MCF 10A (cell line): ENCODE measurements at places on chromosomes 5 and 9. TPM values are rescaled to one million over a fixed set of nuclear protein-coding genes. Genes with fewer than 3 reads are reported as not detected.

SLCO6A1 gene
- total RNA-seq: not detected in 2 replicates

GMCL2 gene
- total RNA-seq: not detected in 2 replicates

SLC45A2 gene
- not detected in 2 replicates for total RNA-seq

CCDC192 gene
- not detected in 2 replicates for total RNA-seq

TPPP gene
- total RNA-seq: 0.12 and 0.17 TPM in 2 replicates

MYORG gene
- 2.4 and 2.9 TPM in 2 replicates for total RNA-seq

SH3RF2 gene
- total RNA-seq: 14.9 and 29.6 TPM in 2 replicates

SLC9A3 gene
- 0.93 and 1.0 TPM in 2 replicates for total RNA-seq

PCDHA11 gene
- total RNA-seq: 0.27 and 0.49 TPM in 2 replicates

HAVCR1 gene
- total RNA-seq: 0.42 TPM in 1 of 2 replicates, not detected in the other

TEK gene
- 0.71 and 0.91 TPM in 2 replicates for total RNA-seq

SPARC gene
- total RNA-seq: 17.4 and 32.6 TPM in 2 replicates

GRXCR2 gene
- not detected in 2 replicates for total RNA-seq

FAM221B gene
- not detected in 2 replicates for total RNA-seq

DOK3 gene
- total RNA-seq: 5.4 and 6.0 TPM in 2 replicates

NIPAL4 gene
- 0.40 and 0.96 TPM in 2 replicates for total RNA-seq

TENT4A gene
- total RNA-seq: 25.6 and 27.6 TPM in 2 replicates

BASP1 gene
- 76.3 and 84.5 TPM in 2 replicates for total RNA-seq

LCP2 gene
- total RNA-seq: not detected in 2 replicates

WDR70 gene
- 31.3 and 37.6 TPM in 2 replicates for total RNA-seq

LHX3 gene
- 0.22 and 0.26 TPM in 2 replicates for total RNA-seq

PAEP gene
- total RNA-seq: not detected in 2 replicates

HMMR gene
- total RNA-seq: 29.3 and 43.5 TPM in 2 replicates

SLC23A1 gene
- total RNA-seq: not detected in 2 replicates
